ENCODE measurements at places on chromosomes 6 and 20.

DNA sequence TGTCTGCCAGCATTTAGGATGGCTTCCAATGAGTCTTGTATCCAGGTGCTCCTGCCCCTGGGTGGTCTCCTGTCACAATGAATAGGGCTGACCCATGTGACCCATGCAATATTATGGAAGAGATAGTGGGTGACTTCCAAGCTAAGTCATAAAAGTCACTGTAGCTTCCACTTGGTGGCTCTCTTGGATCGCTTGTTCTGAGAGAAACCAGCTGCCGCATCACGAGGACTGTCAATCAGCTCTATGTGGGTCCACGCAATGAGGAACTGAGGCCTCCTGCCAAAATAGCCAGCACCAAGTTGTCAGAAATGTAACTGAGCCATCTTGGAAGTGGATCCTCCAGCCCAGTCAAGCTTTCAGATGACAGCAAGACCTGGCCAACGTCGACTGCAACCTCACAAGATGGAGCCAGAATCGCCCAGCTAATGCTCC is 14.9 kb upstream of the MATN4 start:
- DNase-seq, result peak; percentile 76

DNA sequence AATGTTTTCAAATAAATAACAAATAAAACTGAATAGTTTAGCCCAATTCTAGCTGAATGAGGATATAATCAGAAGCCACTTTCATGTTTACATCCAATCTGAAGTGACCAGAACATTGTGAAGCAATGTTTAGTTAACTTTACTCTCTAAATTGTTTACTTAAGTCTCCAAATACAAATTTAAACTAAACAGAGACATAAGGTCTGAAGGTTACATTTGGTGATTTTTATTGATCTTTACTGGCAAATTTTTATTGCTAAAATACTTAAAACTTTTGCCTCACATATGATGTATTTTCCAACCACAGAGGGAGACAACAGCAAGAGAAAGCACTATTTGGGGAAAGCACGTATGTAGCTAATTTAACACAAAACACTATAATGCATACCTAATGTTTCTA is 106.8 kb upstream of the THEMIS start:
- no peak for DNase-seq

DNA sequence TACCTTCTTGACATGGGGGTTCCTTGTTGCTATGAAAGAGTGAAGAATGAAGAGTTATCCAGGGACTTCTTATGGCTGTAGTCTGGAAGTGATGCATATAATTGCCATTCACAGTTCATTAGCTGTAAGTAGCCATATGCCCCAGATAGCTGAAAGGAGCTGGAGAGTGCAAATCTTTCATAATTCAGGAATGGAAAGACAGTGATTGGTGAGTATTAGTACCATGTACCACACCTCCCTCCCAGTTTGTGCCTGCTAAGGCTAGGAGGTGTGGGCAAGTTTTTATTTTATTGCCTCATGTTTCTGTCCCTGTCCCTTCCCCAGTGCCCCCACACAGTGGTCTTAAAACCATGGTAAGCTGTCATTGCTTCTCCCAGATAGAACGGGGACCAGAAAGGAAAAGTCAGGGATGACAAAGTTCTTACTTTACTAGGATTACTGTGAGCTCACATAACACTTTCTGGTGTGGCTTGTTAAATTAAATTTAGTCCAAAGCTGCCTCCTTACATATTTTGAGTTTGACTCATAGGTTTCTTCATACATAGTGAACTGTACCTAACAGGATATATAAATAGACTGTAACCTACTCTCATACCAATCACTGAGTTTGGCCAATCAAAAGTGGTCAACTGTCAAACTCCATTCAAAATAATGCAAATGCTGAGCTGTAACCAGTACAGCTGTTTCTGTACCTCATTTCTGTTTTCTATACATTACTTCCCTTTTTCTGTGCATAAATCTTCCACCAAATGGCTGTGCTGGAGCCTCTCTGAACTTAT is 119.4 kb downstream of the RFPL4B start:
- no peak for DNase-seq

- DNase-seq, result no peak
Observed at GRCh38 chr6:109096208-109096607, 901 bp downstream of the CEP57L1 start.

DNA sequence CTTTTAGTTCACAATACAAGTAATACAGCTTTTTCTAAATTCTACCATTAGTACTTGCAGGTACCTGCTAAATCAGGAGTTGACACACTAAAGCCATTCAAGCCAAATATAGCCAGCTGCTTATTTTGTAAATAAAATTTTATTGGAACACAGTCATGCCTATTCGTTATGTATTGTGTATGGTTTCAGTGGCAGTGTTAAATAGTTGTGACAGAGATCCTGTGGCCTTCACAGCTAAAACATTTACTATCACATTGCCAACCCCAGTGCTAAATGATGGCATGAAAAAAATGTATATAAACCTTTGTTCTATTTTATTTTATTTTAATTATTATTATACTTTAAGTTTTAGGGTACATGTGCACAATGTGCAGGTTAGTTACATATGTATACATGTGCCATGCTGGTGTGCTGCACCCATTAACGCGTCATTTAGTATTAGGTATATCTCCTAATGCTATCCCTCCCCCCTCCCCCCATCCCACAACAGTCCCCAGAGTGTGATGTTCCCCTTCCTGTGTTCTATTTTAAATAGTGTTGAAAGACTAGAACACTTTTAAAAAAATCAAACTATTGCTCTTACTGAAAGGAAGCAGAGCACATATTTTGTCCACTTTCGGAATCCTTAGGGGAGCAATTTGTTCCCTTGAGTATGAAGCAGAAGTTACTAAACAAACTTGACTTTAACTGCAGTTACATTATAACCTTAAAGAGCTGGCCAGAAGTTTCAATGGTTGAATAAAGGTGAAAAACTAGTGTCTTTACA is 115.7 kb downstream of the PRIM2 start:
- no peak for DNase-seq

DNA sequence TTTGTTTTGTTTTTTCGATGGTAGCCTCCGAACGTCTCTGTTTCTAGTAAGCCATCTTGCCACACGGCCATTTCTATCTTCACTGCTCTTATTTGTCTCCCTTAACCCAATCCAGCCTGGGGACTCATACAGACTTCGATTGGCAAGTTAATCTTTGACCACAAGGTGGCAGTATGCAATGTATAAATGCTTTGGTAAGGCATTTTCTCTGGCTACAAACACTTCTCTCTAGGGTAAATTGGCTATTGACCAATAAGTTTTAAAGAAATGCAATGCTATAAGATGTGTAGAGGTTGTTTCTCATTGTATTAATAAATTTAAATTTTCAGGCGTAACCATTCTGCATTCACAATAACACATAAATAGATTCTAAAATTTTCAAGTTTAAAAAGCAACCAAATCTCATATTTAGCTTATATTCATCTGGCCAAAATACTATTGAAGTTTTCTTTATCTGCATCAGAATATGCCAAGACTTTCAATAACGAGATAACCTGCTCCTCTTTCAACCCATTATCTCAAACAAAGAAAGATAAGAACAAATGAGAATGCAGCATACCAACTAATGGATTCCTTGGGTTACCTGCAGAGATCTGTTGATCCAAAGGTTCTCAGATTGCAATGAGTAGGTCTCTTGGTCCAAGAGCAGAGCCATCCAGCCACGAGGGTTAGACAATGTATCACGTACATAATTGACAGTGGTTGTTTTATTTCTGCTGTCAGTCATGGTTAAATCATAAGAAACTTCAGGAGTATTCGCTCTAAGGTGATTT is 231.9 kb downstream of the PKHD1 start:
- DNase-seq, result peak; percentile 68

- no peak for DNase-seq
Observed at GRCh38 chr20:62330576-62331317, 27.9 kb downstream of the ADRM1 start.

DNA sequence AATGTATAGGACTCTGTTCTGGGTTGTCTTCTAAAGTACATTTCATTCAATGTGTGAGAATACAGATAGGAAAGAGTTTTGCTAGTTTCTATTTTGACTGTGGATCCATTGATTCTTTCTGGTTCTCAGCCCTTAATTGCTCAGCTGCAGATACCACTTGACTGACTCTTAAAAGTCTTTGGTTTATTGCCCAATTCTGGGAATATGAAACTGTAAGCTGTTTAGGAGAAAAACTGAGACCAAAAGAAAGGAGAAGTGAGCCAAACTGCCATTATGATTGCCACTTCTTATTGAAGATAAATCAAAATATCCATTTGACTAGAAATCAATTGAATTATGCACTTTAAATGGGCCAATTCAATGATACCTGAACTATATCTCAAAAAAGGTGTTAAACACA is 211.4 kb downstream of the ESR1 start:
- no peak for DNase-seq

- peak; percentile 71 for DNase-seq
Observed at GRCh38 chr20:51022803-51023616, at the start of gene KCNG1. Gene KCNG1 (minus strand): TSS chr20:51023107. CDS start chr20:51010338, 12,769 bp downstream.

DNA sequence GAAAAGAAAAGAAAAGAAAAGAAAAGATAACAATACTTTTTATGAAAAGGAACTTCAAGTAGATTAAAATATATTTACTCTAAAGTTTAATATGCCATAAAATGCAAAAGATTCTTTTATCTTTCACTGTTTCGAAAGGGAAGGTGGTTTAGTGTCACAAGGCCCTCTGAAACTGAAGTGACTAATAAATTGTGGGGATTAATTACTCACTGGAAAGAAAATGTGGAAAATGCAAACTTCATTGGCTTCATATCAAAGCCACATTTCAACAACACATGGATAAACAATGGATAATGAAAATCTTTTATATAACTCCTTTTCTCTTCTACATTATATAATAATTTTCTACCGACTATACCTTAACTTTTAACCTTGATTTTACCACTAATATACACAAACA is 320.5 kb upstream of the RSPO3 start:
- no peak for DNase-seq

DNA sequence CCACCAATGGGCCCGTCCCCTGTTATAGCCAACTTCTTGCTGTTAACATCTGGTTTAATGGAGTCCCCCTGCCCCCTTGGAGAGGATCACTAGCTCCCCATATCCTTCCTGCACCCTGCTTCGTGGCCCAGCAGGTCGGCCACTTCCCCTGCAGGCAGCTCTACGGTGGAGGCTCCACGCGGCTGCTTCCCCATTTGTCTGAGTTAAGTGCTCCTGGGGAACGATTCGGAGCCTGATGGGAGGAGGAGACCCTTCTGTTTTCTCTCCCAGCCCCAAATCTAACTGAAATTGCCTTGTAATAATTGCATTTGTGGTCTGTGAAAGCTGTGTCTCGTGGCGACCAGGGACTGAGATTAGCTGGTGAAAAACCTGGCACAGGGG is 74.6 kb downstream of the SULF2 start:
- DNase-seq, result no peak

GRCh38 chr20:1898482-1899240 is 3.5 kb downstream of the SIRPA start:
- peak; percentile 18 for DNase-seq

- peak; percentile 71 for DNase-seq
Observed at GRCh38 chr6:18477301-18477941, 90.3 kb downstream of the RNF144B start.

DNA sequence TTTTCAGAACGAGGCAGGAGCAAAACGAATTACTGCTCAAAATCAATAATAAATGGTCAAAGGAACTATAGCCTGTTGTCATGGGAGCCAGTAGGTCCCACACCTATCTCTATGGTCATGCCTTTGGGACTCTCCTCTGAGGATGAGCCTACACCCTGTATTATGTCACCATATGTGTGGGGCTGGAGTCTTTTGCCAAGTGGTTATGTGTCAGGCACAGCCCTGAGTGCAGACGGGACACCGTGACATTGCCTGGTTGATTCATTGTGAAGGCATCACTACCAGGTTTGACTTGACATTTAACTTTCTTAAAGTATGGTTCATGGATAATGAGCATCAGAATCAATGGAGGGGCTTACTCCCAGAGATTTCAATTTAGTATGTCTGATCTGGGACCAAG is 23.6 kb downstream of the BMP6 start:
- DNase-seq, result no peak

GRCh38 chr6:145147559-145147958 is 587.8 kb downstream of the EPM2A start:
- DNase-seq, result no peak

GRCh38 chr6:3837781-3838180 is 11.4 kb upstream of the FAM50B start:
- DNase-seq, result no peak

- no peak for DNase-seq
Observed at GRCh38 chr20:22460231-22460630, 124.1 kb downstream of the FOXA2 start.

DNA sequence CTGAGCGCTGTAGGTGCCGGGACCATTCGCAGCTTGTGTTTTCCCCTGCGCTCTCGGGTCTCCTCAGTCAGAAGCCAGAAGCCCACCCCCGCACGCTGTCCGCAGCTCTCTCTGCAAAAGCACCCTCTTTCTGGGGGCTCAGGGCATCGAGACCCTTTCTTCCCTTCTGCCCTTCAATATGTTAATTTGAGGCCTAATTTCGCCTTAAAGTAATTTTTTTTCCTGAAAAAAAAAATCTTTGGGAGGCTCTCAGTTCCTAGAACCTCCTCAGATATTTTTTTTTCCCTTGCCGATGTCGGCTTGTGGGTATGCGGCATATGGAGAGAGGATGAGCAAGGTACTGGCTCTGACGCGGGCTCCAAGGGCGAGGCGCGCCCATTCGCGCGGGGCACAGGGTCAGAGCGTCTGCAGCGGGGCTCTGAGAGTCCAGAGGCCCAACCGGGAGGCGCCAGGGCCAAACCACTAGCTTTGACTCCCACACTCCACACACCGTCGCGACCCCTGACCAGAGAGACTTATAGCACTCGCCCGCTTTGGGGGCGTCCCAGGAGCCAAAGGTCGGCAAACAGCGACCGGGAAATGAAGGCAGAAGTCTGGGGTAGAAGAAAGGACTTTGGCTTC is 893 bp downstream of the PRDM13 start:
- no peak for DNase-seq

- DNase-seq, result no peak
Observed at GRCh38 chr6:169058634-169059033, 195.0 kb downstream of the THBS2 start.

- no peak for DNase-seq
Observed at GRCh38 chr6:154402081-154402780, 45.6 kb upstream of the IPCEF1 start.

DNA sequence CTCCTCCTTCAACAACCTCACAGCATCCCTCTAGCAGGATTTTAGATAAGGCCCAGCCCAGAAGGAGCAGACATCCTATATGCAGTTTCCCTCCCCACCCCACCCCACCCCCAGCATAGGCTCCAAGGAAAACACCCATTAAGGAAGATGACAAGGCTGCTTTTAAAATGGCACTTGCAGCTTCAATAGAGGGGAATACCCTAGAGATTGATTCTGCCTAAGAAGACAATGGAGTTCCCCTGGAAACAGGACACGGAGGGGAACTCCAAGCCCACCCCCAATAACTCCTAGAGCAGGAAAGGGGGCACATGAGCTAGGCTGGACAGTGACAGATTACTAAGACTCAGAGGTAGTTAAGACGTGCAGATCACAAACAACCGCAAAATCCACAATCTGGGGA is 34.7 kb downstream of the CPNE5 start:
- no peak for DNase-seq

DNA sequence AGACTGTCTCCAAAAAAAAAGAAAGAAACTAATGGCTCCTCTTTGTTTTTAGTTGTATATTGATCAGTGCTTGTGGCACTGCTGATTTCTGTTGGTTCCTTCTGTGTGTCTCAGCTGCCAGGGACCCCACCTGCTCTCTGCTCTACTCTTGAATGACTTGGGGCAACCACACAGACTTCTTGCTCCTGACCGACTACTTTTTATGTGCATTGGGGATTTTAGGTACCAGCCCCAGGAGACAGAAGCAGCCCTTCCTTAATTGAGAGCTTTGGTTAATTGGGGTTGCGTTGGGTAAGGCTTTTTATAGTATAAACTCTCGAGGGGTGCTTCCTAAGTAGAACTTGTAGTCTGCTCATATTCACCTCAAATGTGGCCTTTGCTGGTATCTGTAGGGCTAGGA is 6.9 kb downstream of the STK35 start:
- no peak for DNase-seq
